ENCODE measurements at places on chromosomes 2 and 18.

DNA sequence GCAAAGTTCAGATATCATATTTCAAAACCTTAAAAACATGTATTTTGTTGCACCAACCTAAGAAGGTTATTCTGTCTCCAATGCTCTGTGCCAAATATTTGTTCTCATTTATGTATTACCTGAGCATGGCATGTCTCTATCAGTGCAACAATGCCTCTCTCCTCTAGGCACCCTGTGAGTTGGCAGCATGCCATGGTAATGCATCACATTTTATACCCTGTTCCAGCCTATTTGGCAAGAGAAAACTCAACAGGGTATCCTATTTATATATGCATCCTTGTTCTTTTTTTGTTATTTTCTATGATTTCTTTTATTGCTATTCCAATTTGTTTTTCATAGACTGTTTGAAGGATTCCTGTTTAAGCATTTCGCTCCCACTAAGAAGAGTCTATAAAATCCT, 126.3 kb upstream of the NRXN1 start:
- no peak for DNase-seq

DNA sequence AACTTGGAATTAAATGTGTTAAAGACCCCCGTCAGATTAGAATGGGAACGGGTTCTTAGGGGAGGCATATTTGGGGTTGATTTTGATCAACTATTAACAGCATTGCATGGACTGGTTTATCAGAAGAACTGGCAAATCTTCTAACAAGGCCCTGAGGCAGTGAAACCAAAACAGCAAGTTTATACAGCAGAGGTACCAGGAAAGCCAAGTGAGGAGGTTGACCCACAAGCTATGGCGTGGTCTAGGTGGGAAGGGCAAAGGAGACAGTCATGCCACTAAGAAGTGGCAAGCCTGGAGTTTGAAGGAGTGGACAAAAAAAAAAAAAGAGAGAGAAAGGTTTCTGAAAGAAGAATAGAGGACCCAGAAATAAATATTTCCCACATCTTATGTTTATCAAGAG, 187.0 kb downstream of the MREG start:
- no peak for DNase-seq

DNA sequence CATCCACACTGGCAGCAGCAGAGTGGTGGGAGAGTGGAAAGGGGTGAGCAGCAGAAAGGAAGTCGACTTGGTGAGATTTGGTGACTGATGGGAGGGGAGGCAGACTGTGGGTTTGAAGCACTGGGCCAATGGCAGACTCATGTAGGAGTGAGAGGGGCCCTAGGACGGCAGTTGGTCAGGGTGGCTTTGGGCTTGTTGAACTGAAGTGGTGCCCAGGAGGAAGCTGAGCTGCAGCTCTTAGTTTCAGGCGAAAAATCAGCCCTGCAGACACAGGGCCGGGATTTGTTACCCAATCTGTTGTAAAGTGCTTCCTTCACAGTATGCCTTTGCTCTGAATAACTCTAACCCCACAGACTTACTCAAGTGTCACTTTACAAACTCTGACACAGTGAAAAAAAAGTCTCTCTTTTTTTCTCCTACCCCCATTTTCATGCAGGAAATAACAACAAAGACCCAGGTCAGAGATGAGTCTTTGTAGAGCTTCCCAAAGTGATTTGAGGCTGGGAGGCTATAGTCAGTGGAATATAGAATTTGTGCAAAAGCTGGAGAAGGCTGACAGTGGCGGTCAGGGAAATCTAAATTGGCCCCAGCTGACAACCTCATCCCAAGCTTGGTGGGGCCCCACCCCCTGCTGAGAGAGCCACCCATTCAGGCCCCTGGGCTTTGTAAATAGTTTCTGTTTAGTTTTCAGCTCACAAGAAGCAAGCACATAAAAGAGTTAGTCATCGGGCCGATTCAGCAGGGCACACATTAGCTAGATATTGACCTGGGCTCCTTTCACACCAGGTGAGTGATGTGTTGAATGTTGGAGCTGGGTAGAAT, 226.9 kb downstream of the VAPA start:
- DNase-seq: no peak

DNA sequence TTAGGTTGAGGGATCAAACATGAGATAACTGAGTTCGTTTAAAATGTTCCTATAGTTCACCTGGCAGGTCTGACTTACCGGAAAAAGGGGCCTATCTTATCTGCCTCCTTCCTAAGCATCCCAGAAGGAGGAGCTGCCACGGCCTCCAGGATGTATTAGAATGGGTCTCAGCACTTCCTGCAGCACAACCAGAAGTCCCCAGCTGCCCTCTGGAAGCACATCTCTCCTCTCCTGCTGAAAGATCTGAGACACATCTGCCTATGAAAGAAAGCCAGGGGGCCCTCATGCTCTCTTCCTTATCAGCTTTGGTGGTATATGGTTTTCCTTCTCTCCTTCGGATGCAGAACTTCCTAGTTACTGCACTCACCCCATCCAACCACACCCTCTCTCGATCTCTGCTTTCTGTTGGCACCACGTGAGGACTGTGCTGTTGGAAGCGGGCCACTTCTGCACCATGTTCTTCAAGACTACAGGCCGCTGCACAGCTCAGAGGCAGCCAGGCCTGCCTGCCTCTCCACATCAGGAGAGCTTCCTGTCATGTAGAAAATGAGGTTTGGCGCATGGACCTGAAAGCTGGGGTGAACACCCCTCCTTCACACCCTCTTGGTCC, 6.5 kb downstream of the IGFBP5 start:
- no peak for DNase-seq

GRCh38 chr18:49461602-49461977, 1.1 kb upstream of the DYM start:
- no peak for DNase-seq

GRCh38 chr18:76544511-76545345, 49.7 kb upstream of the ZNF516 start:
- DNase-seq: no peak

DNA sequence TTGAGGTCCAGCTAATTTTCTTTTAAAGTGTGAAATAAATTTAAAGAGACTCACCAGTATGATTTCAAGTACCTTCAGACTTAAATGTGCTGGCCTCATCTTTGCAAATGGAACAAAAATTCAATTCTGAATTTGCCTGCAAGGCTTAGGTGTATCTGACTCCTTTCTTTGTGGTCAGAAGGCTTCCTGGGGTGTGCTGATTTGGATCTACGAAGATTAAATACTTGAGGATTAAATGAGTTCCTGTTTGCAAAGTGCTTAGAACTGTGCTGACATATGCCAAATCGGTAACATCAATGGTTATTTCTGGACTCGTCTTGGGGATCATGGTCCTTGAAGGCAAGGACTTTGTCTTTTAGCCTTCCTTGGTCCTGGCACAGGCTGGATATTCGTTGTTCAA, 9.7 kb downstream of the KLHL29 start:
- no peak for DNase-seq

- DNase-seq: peak; percentile 77
These were observed 35.2 kb downstream of the TMEM163 start for GRCh38 chr2:134683561-134684112.

GRCh38 chr2:10826026-10826425, 13.4 kb upstream of the PDIA6 start:
- no peak for DNase-seq

DNA sequence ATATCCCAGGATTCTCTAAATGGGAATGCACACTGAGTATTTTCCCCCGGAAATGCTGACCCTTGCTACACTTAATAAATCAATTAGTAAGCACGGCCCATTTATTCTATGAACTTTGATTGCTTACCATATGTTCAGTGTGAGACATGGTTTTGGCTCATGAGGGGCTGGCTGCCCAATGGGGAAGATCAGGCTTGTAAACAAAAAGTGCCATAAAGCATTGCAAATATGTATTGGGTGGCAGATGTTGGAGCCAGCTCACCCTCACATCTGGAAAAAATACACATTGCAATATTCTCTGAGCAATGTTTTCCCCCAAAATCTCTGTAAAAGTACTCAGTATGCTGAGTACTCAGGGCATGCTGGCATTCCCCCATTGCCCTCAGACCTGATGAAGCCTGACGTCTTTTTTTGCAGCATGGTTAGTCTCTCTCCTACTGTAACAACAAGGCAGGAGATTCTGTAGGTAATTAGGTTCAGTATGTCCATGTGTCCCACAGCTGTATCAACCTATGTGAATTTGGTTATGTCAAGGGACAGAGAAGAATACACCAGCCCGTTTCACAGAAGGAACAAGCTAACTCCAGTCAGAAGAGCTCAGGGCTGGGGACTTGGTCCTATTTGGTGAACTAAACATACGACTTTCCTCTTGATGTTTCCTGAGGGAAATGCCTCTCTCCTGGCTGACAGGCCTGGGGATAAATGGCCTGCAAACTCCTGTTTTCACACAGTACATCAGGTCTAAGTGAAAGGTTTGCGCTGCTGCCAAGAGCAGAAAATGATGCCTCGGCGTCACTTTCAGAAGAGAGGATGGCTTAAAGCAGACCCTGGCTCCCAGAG, 202.4 kb downstream of the INSIG2 start:
- DNase-seq: no peak

GRCh38 chr18:67468038-67468437, 48.5 kb downstream of the DSEL start:
- DNase-seq: no peak

DNA sequence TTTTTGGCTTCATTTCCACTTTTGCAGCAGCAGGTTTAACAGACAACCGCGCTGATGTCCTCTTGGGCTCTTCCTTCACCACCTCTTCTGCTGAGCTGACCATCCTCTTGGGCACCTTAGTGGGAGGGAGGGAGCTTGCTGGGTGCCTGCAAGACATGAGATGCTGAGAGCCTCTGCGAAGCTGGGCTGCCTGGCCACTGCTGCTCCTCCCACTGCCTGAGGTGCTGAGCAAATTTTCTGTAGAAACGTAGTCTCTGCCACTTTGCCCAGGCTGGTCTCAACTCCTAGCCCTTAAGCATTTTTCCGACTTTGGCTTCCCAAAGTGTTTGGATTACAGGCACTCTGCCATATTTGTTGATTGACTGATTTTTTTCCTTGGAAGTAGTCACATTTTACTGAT, 422.2 kb upstream of the MC4R start:
- no peak for DNase-seq

DNA sequence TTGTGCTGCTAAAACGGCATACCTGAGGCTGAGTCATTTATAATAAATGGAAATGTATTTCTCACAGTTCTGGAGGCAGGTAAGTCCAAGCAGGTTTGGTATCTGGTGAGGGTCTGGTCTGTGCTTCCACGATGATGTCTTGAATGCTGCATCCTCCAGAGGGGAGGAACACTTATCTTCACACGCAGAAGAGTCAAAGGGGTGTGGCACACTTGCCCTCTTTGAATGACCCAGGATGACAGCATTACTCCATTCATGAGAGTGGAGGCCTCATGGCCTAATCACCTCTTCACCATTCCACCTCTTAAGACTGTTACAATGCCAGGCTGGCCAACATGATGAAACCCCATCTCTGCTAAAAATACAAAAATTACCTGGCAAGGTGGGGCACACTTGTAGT, 61.0 kb downstream of the NCAPH start:
- no peak for DNase-seq

DNA sequence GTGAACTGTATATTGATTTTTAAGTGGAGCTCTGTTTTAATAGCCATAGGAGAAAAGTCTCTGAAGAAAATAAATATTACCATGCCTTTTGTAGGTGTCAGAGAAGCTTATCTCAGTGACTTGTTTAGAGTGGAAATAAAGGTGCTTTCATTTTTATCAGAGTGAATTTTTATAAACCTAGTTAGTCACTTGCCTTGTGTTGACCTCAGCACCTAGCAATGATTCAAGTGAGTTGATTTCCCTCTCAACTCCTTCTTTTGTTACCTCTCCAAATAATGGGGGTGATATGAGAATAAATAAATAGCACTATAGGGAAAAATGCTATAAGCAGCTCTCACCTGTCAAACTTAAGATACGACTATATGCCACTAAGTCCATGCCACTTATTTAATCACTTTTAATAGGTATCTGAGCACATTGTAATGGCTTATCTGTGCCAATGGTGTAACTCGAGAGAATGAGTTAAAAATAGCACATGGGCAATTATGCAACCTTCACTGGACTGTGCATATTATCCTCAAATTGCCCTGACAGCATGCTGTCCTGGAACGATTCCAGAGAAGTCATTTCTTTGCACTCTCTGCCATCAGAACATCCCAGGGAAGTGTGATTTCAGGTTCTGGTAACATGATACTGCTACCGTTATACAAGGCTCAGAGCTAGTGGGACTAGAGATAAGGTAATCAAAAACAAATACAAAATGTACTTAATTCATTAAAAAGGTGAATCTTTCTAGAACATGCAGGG, 290.8 kb downstream of the CCDC85A start:
- DNase-seq: no peak
